ENCODE measurements at places on chromosomes 5 and 9. TPM values are rescaled to one million over a fixed set of nuclear protein-coding genes. Genes with fewer than 3 reads are reported as not detected.
A peak's percentile ranks its signal among the peaks of the same experiment; 100 is the strongest.

Gene TMC1
- polyA plus RNA-seq: 1.3 TPM

DNA sequence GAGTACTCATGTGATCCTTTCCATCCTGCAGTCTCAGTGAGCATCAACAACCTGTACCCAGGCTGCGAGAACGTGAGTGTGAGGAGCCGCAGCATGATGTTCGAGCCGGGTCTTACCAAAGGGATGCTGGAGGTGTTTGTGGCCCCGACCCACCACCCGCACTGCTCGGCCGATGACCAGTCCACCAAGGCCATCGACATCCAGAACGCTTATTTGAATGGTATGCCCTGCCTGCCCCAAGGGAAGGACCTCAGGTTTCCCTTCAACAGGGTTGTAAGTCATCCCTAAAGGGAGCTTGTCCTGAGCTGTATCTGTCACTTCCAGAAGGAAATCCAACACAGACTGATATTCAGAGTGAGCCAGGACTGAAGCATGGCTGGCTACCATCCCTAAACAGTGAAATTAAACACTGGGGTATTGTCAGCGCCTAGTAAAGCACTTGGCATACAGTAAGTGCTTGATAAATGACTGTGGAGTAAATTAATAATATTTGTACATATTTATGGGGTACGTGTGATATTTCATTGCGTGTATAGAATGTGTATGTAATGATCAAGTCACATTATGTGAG lies 39.3 kb upstream of the CTSL start:
- no peak for DNase-seq

DNA sequence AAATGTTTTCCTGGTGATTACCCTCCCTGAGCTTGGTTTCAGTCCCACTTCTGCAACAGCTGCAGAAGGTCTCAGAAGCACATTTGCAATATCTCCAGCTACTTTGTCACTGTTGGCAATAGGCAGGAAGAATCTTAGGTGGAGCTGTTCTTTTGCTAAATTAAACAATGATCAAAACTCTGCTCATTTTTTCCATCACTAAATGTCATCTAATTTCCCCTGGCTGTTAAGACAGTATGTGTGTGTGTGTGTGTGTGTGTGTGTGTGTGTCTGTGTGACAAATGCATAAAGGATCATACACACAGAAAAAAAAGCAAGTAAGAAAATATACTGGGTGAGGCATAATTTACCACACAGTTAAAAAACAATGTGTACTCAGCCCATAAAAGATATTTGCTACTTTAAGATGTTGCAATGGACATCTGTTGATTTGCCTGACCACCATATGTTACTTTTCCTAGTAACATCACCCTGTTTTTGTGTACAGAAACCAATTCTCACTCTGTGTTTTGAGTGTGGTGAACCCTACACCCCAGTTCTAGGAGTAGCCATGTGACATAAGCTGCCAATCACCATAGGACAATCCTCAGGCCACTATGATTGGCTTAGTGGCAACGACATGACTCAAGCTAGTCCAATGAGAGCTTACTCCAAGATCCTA lies 572.6 kb upstream of the CLINT1 start:
- no peak for DNase-seq

Gene SLC25A46
- polyA plus RNA-seq: 64.0 TPM

Gene SMIM27
- polyA plus RNA-seq: 15.6 TPM

- DNase-seq: no peak
These were observed 189.3 kb upstream of the EFNA5 start for GRCh38 chr5:107860044-107860443.

- no peak for DNase-seq
These were observed 10.3 kb downstream of the CNOT8 start for GRCh38 chr5:154868702-154869101.

GRCh38 chr9:69027355-69028097 lies 8.0 kb upstream of the FXN start:
- DNase-seq: peak; percentile 60

DNA sequence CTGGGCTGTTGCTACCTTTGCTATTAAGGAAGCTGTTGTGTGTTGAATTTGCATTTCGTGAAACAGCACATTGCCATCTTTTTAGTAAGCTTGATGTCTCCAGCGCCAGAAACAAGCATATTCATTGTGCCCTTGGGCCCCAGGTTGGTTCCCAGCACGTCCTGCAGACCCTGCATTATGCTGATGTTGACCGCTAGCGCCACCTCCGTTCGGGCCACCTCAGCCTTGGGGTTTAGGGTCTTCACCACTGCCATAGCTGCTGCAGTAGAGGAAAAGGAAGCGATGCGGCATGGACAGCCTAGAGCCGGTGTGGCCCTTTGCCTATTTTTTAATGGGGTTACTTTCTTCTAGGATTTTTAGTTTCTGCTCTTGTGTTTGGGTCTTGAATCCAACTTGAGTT lies 23.8 kb upstream of the OTULIN start:
- DNase-seq: no peak

Gene PPP3R2
- polyA plus RNA-seq: not detected

DNA sequence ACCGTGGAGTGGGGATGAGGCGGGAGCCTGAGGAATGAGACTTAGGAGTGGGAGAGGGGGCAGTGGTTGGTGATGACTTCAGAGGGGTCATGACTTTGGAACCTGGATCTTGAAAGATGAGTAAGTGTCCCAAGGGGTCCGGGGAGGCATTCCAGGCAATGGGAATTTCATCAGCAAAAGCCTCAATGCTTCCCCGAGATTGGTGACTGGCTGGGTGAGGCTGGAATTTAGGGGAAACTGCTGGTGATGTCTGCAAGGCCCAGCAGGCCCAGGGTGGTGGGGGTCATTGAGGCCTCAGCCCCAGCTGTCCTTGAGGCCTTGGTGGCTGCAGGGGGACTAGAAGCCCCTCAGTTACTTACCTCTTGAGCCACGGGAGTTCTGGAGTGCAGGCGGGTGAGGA lies 7.5 kb downstream of the NDST1 start:
- DNase-seq: no peak

- no peak for DNase-seq
These were observed 39.6 kb downstream of the TRPM6 start for GRCh38 chr9:74848153-74848525.

- DNase-seq: no peak
These were observed 761 bp downstream of the CCT5 start for GRCh38 chr5:10250806-10251276.

Gene IRX2
- 23.7 TPM for polyA plus RNA-seq

DNA sequence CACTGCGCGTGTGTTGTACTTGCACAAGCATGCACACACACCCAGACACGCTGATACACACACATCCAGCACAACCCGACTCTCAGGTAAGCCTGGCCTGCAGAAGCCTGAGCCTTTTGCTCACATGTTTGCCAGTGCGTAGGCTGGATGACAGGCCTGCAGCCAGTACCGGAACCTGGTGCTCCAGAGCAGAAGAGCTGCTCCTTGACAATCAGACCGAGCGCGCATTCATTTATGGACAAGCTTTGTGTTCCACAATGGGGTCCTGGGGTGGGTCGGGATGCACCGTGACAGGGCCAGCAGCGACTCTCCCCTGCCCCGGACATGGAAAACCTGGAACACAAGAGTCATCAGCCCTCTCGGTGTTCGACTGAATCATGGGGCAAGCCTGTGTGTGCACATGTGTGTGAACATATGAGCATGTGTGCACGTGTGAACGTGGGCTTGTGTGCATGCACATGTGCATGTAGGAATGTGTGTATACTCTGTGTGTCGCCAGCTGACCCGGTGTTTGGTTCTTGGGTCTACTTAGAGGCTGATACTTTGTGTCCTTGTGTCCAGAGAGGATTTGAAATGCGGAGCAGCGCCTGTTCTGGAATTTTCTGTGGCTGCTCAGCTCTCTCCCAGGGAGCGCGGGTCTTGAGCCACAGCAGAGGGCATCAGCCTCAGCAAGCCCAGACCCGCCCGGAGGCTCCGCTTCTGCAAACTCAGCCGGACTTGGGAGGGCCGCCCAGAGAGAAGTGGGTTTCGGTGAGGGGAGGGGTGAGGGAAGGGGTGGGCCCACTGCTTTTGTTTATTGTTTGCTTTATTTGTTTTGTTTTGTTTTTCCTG lies 32.2 kb downstream of the IRX4 start:
- no peak for DNase-seq

DNA sequence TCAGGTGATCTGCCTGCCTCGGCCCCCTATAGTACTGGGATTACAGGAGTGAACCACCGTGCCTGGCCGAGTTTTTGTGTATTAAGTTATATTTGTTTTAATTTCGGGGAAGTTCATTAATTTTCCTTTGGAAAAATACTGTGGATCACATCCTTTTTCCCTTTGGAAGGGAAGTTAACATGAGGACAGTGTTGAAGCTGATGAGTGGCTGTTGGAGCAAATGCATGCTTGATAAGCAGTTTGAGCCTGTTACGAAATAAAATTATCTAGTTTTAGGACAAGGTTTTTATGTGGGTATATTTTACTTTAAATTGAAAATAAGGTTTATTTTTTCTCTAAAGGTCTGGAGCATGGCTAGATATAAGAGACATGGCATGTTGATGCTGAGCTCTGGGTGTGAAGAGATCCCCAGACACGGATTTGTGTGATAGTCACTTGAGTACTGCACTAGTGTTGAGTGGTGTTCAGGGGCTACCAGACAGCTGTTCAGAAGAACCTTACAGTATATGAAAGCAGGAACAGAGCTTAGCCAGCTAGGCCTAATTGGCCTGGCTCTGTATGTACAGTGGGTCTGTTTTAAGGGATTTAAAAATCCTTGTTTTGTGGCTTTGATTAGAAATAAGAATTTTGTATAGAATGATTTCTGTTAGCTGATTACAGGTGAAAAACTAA lies 17.4 kb downstream of the LMNB1 start:
- no peak for DNase-seq

Gene RIGI
- polyA plus RNA-seq: 13.1 TPM

- no peak for DNase-seq
These were observed 175.0 kb upstream of the RFX3 start for GRCh38 chr9:3700772-3701171.

DNA sequence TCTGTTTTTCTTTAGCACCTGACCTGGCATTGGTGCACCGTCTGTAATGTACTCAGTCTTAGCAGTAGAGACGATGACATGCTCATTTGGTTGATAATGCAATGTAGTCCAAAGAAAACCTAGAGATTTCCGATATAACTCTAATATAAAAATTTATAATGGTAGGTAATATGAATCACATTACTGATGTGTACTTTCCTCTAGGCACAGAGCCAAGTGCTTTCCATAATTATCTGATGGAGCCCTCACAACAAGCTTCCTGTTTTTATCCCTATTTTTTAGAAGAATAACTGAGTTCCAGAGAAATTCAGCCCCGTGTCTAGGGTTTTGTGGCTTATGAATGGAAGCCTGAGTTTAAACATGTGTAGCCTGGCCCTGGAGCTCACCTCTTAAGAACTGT lies 53.7 kb downstream of the KDM4C start:
- no peak for DNase-seq

DNA sequence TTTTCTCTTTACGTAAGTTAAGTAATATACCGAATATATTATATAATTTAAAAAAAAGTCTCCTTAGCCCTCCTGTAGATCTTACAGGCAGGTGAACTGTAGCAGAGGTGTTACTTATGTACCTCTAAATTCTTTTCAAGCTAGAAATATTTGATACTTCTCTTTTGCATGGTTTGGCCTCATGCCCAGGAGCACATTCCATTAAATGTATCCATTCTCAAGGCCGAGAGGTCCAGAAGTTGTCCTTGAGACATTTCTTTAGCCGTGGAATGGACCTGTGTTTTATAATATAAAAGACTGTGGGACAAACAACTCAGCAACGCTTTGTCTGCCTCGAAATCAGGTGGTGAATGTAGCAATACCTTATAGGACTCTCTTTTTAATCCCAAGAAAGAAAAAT lies 184.5 kb downstream of the TRIO start:
- no peak for DNase-seq

Gene IFNK
- not detected for polyA plus RNA-seq

Gene ITGA1
- polyA plus RNA-seq: 60.0 TPM

GRCh38 chr9:122020398-122020797 lies 72.7 kb downstream of the TTLL11 start:
- no peak for DNase-seq

DNA sequence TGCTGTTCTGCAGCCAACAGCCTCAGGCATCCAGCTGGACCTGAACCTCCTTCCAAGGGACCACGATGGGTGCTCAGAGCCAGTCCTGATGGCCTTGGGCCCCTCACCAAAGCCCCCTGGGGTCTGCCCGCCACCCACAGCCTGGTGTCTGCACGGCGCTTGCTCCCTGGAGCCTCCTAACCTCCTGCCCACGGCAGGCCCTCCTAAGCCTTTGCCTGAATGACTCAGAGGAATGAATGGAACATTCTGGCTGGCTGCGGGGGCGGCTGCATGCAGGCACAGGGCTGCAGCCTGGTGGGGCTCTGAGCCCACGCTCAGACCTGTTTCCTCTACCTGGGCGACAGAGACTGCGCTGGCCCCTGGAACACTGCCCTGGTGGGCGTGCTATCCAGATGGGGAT lies 6.9 kb downstream of the SOHLH1 start:
- DNase-seq: no peak

Gene SPATA31E1
- polyA plus RNA-seq: not detected

DNA sequence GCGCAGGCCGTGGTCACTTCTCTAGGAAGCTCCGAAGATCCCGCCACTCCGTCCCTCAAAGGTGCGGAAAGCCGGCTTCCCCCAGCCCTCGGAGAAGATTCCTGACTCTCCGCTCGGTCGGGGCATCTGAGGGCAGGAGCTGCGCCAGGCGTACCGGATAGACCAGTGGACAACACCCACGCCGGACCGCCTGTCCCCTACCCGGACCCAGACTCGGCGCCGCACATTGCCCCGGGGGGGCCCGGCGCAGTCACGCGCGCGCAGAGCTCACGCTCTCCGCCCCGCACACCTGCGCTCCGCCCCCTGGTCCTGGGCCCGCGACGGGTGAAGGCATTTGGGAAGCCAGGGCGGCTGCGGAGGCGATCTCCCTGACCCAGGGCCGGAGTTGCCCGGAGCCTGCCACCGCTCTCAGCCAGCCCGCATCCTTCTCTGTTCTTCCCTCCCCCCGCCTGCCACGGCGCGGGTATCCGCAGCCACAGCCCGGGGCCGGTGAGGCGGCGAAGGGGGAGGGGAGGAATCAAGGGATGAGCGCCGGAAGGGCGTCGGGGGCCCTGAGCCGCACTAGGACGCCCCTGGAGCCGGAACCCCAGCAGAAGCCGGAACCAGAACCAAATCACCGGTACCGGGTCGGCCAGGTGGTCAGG lies 448 bp downstream of the RELL2 start:
- DNase-seq: no peak

DNA sequence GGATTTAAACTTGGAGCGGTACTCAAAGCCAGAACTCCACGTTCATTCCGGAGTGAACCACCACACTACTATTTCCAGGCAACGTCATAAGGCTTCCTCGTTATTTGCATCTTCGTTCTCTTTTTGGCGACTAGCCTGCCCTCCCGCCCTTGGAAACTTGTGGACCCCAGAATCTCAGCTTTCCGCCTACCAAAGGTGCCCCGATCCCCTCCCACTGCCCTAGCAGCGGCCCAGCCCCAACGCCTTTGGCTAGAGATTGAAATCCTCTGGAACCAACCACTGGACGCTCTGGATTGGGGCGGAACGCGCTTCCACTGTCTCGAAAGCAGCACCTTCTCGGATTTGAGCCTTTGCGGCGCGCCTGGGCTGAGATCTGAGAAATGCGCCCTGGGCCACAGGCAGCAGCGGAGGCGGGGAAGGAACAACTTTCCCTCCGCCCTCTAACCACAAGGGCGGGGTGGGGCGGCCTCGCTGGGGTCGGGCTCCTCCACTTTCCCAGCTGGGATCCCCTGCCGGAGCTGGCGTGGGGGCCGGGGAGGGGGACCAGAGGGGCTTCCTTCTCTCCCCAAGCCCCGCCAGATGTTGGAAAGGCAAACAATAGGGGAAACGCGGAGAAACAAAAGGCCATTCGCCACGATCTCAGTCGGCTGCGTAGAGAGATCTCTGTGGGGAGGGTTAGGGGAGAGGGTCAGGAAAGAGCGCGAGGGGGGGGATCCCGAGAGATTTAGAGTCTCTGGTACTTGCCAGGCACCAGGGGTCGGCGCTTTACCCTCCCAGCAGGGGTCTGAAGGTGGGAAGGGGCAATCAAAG lies 1.3 kb downstream of the MOB3B start:
- DNase-seq: peak; percentile 70
